ENCODE measurements at places on chromosomes 7 and 10.

GRCh38 chr10:45058580-45058979 is 57.9 kb downstream of the ZNF22 start:
- no peak for DNase-seq

DNA sequence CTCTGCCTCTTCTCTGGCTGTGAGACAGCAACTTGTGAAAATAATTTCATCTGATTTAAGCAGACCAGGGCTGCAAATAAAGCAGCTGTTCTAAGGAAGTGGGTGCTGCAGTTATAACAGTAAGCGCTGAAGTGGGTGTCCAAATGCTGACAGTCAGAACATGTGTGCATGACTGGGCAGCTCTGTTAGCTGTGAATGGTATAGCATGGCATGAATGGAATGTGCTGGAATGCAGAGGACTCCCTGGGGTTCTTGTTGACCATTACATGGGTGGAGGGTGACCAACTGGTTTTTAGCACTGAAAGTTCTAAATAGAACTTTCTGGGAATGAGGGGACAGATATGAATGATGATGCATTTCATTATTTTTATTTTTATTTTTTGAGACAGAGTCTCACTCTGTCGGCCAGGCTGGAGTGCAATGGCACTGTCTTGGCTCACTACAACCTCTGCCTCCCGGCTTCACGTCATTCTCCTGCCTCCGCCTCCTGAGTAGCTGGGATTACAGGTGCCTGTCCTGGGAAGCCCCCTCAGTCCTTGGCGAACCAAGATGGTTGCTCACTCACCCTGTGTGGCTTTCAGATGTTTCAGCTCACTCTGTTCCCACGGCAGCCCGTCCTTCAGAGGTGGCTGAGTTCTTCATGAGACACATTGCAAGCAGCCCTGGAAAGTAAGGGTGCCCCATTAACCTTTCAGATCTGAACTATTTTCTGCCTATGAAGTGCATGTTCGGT is 319.8 kb upstream of the PHYHIPL start:
- peak; percentile 74 for DNase-seq

DNA sequence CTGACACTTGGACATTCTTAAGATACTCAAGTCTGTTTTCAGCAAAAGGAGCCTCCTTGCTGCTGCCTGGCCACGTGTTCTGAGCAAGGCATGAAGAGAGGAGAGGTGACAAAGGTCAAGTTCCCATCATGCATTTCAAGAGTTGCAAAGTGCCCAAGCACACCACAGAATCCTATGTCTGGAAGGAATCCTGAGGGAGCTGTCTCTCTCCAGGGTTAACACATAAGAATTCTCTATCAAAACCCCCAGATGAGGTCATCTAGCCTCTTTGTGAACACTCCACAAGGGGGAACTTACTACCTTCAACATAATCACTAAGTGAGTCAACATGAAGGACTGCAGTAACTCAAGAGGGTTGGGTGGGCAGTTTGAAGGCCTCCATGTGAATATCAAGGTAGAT is 155.5 kb downstream of the RNF216 start:
- DNase-seq = no peak

GRCh38 chr7:30986738-30987137 is 23.0 kb downstream of the GHRHR start:
- DNase-seq = no peak

GRCh38 chr7:132941428-132941827 is 140.5 kb downstream of the CHCHD3 start:
- DNase-seq = no peak

DNA sequence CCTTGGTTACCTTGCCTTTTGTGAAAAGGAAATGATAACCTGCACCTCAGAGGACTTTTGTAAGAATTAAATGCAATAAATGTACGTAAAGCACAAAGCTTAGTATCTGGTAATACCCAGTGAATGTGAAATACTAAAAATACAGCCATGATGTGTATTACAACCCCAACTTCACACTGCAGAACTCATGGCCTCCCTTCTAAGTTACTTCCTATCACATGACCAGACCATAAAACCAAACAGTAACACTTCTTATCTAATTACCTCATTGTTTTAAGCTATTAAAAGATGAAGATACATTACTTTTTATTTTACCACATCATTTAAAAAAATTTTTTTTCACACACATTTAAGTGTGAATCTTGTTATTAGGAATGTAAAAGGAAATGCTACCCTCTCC is 29.0 kb downstream of the VPS41 start:
- DNase-seq = no peak

- no peak for DNase-seq
Measured at GRCh38 chr7:41869091-41869490, 166.2 kb upstream of the INHBA start.

GRCh38 chr7:15764851-15765382 is 78.4 kb upstream of the MEOX2 start:
- no peak for DNase-seq

DNA sequence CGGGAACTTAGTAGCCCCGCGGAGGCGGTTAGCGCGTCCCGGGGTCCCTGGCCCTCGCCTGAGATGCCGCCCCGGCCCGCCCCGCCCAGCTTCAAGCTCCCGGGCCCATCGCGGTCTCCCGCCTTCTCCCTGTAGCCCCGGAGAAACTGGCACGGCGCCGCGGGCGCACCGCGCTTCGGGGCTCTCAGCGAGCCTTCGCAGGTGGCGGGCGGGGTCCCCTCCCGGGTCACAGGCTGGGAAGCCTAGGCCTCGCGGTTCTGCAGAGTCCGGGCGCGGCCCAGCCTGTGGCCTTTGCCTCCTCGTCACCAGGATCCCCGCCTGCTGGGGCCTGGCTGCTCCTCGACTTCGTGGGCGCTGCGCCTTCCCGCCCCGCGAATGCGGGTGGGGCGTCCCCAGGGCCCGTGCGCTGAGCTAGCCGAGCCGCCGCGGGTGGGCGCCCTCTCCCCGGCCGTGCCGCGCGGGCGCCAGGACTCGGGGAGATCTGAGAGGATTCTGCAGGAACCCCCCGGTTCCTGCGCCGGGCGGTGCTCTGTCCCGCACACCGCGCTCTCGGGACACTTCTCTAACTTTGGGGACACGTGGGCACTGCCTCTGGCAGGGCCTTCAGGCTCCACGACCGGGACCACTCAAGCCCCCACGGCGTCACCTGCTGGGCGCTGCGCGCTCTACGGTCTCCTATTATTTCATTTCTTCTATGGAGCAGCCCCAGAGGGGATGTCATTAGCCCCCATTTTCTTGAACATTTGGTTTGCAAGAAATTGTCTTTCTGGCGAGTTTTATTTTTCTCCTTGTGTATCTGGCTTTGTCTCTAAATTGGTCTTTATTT is 682 bp upstream of the RGS10 start:
- DNase-seq = peak; percentile 50

DNA sequence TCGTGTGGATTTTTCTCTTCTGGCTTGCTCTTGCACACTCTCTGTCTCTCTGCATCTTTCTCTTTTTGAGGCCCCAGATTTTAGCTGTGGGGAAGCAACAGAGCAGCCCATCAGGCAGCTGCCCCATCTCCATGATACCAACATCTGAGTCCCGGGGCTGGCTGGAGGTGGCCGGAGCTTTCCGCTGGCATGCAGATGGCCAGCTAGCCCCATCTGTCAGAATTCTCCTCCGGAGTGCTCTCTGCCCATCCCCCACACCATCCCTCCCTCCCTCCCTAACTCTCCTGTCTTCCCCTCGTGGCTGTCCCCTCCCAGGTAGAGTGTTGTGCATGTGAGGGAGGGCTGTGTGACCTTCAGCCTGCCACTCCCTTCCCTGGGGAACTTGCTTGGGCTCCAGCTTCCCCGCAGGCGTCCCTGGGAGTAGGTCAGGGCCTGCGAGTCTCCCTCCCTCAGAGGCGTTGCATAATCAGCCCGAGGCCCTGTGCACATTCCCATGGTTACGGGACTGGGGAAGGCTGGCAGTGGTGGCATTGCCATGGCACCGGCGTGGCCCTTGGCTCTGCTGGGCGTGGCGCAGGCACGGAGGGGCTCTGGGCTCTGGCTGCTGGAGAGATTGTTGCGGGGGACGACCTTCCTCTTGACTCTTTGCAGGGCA is 24.7 kb downstream of the GHRHR start:
- DNase-seq = peak; percentile 94

DNA sequence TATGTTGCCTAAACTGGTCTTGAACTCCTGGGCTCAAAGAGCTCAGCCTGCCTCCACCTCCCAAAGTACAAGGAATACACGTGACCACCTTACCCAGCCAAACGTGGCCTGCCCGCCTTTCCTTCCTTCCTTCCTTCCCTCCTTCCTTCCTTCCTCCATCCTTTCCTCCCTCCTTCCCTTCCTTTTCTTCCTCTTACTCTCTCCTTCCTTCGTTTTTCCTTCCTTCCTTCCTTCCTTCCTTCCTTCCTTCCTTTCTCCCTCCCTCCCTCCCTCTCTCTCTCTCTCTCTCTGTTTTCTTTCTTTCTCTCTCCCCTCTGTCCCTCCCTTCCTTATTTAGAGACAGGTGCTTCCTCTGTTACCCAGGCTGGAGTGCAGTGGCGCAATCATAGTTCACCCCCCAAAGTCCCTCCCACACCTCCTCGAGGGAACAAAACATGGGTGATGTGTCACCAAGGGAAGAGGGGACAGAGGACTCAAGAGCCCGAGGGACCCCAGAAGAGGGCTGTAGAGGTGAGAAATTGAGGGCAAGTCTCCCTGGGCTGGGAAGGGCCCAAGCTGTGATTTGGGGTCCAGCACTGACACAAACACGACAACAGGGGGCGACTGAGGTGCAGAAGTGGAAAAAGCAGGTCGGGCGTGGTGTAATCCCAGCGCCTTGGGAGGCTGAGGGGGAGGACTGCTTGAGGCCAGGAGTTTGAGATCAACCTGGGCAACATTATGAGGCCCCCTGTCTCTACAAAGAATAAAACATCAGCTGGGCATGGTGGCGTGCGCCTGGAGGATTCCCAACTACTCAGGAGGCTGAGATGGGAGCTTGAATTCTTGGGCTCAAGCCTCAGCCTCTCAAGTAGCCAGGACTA is 28.1 kb downstream of the EPHB4 start:
- peak; percentile 77 for DNase-seq

DNA sequence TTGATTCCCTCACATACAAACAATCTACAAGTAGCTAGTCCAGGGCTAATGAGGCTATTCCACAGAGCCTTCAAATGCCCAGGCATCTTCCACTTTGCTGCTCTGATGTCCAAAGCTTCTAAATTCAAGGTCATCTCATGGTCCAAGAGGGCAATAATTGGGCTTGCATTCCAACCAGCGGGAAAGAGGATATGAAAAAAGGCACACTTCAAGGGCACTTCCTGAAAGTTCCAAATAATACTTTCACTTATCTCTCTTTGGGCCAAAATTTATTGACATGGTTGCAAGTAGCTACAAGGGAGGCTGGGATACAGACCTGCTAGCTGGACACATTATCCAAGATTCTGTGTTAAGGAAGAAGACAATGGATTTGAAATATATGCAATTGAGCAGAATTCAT is 25.2 kb upstream of the APBB1IP start:
- DNase-seq = no peak

- DNase-seq = no peak
Measured at GRCh38 chr7:17524746-17525145, 226.3 kb downstream of the AHR start.

DNA sequence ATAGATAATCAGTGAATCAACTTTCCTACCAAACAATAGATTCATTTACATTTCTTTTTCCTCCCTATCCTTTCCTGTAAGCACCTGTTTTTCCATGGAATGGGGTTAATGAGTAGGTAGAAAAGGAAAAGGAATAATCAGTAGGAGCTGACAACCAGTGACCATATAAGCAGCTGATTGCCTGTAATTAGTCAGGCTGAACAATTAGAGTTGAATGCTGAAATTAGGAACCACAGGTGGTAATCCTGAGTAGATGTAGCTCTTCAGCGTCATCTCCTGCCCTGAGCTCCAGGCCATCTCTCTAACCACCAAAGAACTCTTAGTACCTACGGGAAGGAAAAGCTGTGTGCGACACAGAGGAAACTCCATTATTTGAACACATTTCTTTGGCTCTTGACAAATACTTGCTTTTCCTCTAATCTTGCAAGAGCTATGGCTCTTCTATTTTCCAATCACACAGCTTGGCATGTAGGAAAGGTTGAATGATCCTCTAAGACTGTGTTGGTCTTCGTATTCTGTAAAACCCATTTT is 63.8 kb downstream of the KLHDC10 start:
- no peak for DNase-seq

GRCh38 chr7:148696787-148697186 is 1.9 kb upstream of the CUL1 start:
- DNase-seq = no peak

DNA sequence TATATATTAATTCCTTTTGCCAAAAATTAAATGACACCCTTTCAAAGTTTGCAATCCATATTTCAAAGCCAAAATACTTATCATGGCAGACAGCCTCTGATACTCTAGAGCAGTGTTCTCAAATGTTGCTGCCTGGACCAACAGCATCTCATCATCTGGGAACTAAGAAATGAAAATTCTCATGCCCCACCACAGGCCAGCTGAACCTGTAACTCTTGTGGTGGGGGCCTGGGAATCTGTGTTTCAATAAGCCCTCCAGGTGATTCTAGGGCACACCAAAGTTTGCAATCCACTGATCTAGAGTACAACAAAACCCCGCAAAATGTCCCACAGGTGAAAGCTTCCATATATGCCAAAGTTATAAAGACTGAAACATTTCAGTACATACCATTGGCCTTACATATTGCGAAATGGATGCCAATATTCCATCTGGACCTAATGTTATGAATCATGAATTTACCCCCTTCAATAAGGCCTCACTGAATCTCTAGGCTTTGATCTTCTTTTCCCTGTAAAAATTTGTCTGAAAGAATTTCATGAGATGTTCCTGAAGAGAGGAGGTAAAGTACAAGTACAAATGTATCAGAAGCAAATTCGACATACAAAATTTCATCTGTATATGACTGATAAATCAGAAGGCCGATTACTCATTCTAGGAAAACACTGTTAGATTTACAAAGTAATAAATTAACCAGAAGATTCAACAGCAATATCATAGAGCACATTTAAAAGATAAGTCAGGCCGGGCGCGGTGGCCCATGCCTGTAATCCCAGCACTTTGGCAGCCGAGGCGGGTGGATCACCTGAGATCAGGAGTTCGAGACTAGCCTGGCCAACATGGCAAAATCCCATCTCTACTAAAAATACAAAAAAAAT is 25.3 kb upstream of the EPC1 start:
- DNase-seq = peak; percentile 69

GRCh38 chr7:113891828-113892227 is 27.0 kb downstream of the PPP1R3A start:
- DNase-seq = no peak

DNA sequence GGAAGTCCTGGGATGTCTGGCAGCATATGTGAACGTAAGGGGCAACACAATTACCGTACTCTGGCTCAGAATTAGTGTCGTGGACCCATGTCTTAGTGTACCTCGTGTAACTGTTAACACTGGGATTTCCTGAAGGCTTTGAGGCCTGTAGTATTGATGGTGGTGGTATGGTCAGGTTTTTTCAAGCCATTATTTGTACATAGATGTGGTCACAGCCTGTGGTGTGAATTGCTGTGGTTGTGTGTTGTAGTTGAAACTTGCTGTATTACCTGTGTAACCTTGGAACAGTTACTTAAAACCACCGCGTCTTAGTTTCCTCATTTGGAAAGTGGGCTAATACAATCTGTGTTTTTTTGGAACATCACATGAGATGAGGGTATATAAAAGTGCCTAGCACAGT is 5.3 kb downstream of the EXOC4 start:
- no peak for DNase-seq

- DNase-seq = no peak
Measured at GRCh38 chr7:39810204-39810642, 139.8 kb upstream of the CDK13 start.
